ENCODE measurements at places on chromosomes 3 and 15. TPM values are rescaled to one million over a fixed set of nuclear protein-coding genes. Genes with fewer than 3 reads are reported as not detected.

DNA sequence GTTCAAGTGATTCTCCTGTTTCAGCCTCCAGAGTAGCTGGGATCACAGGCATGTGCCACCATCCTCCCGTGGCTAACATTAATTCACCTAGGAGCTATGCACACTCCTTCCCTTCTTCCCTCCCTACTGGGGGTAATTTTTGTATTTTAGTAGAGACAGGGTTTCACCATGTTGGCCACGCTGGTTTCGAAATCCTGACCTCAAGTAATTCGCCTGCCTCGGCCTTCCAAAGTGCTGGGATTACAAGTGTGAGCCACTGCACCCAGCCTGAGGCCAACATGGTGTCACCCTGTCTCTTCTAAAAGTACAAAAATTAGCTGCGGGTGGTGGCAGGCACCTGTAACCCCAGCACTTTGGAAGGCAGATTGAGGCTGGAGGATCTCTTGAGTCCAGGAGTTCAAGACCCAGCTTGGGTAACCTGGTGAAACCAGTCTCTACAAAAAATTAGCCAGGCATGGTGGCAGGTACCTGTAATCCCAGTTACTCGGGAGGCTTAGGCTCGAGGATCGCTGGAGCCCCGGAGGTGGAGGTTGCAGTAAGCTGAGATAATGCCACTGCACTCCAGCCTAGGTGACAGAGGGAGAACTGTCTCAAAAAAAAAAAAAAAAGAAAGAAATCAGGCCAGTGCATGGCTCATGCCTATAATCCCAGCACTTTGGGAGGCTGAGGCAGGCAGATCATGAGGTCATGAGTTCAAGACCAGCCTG lies 6.1 kb downstream of the RNU5B-1 start:
- DNase-seq = no peak
- no peaks in the 10 kb centered on the region for H3K27me3 ChIP-seq
- H3K4me3 ChIP-seq = no peak overlapping the region
- H3K27ac ChIP-seq = no peak overlapping the region
- H3K4me1 ChIP-seq = peaks cover 2% of the 10 kb centered on the region

DNA sequence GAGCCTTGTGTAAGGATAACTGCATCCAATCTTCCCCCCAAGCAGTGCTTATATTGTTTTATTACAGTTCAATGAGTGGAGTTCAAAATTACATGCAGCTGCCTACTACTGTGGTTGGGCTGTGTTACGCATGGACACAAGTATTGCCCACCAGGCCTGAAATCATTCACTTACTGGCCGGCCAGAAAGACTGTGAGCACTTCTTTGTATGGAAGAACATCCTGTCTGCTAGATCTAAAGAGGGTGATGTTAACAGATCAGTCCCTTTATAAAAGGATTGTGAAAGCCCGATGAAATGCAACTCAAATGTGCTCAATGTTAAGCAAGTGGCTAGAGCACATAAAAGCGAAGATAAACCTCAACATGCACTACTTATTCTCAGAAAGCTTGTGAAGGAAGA lies 132.5 kb downstream of the FOXP1 start:
- DNase-seq = no peak
- H3K27ac ChIP-seq = no peak overlapping the region
- no peaks in the 10 kb centered on the region for H3K27me3 ChIP-seq
- no peak overlapping the region for H3K4me3 ChIP-seq

DNA sequence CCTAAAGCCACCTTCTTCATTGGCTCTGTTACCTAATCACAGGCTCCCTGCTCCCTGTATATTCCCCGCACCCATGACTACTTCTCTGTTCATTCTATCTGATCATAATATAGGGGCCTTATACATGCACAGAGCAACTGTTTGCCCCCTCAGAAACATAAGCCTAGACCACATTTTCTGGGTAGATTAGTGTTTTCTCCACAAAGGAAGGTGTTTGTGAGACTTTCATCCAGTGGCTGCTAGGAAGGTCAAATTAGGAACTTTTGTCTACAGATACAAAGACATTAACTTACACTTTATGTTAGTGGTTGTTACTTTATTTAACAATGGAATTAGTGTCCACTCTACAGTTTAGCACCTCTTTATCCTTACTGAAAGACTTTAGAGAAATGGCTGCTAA lies 174.9 kb downstream of the GHSR start:
- H3K4me3 ChIP-seq = no peak overlapping the region
- DNase-seq = no peak
- H3K27ac ChIP-seq = peak overlapping the region; percentile 46
- peaks cover 4% of the 10 kb centered on the region for H3K4me1 ChIP-seq
- no peaks in the 10 kb centered on the region for H3K27me3 ChIP-seq

GRCh38 chr3:11606090-11606784 lies 37.5 kb downstream of the VGLL4 start:
- peaks cover 65% of the 10 kb centered on the region for H3K4me1 ChIP-seq
- H3K27ac ChIP-seq = no peak overlapping the region
- DNase-seq = no peak
- no peaks in the 10 kb centered on the region for H3K36me3 ChIP-seq

GRCh38 chr3:23459889-23460546 lies 256.9 kb downstream of the UBE2E2 start:
- H3K27me3 ChIP-seq = no peaks in the 10 kb centered on the region
- H3K4me1 ChIP-seq = no peaks in the 10 kb centered on the region
- H3K36me3 ChIP-seq = no peaks in the 10 kb centered on the region
- no peak overlapping the region for H3K27ac ChIP-seq
- H3K4me3 ChIP-seq = no peak overlapping the region
- no peak for DNase-seq

DNA sequence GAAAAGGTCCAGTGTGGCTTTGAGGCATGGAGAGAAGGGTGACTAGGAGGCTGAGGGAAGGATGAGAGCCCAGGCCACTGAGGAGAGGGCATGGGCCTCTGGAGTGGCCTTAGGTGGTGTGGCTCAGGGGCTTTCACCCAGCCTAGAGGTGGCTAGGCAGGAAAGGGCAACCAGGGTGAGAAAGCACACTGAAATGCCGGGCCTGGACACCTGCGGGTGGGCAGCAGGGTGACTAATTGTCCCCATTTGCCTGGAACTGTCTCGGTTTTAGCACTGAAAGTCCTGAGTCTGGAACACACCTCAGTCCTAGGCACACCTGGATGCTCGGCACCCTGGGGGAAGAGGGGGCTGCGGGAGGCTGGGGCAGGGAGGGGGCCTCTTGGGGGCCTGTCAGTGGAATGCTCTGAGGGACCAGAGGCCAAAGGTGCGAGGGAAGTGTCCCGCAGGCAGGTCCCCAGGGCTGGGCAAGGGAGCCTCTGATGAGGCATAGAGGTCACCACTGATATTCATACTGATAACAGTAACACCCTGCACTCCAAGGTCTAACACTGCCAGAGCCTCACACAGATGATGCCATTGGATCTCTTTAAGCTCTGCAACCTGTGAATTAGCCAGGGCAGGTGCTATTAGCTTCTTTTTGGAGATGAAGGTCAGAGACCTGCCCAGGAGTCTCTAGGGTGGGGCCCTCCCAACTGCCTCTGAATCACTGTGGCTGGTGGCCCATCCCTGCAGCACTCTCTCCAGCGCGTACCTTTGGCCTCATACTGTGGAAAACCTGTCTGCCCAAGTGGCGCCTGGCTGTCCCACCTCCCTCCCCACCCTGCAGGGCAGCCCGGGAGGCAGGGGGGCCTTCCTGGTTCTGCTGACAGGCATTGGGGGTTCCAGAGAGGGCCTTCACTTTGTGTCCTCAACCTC lies 3.0 kb upstream of the PHGR1 start:
- DNase-seq = peak; percentile 75
- peaks cover 48% of the 10 kb centered on the region for H3K4me1 ChIP-seq
- peak overlapping the region; percentile 97 for H3K27ac ChIP-seq

GRCh38 chr3:141375381-141376301 lies 7.3 kb downstream of the ZBTB38 start:
- no peak for DNase-seq
- no peaks in the 10 kb centered on the region for H3K36me3 ChIP-seq
- H3K27ac ChIP-seq = no peak overlapping the region
- no peak overlapping the region for H3K4me3 ChIP-seq
- no peaks in the 10 kb centered on the region for H3K27me3 ChIP-seq

DNA sequence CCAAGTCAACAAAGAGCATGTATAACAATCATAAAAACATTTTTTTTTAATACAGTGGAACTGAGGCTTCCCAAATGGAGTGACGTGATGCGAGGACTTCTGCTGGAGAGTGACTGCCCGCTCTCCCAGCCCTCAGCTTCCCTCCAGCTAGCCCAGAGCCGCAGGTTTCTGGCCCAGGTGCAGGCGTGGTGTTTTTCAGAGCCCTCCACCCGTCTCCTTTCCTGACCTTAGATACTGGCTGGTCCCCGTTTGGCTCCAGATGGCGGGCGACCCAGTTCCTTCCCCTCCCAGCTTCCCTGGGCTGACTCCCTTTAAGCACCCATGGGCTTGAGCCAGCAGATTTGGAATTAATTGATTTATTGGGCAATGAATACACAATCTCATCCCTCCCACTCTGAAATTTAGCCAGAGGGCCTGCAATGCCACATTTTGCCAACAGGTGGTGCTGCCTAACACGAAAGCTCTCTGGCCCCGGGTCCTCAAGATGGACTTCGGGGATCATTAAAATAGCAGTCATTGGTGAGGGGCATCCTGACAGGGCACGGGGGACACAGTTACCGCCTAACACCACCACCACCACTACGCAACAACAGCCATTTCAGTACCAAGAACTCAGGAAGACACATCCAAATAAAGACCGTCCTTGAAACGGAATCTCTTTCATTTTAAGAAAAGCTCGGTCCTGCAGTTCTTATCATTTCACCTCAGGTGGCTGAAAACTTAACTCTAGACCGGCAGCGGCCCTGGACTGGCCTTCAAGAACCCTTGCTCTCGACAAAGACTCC lies 47.5 kb upstream of the MUC4 start:
- no peaks in the 10 kb centered on the region for H3K36me3 ChIP-seq
- DNase-seq = peak; percentile 75
- no peak overlapping the region for H3K4me3 ChIP-seq
- H3K27ac ChIP-seq = no peak overlapping the region
- no peaks in the 10 kb centered on the region for H3K27me3 ChIP-seq
- H3K4me1 ChIP-seq = peaks cover 5% of the 10 kb centered on the region

DNA sequence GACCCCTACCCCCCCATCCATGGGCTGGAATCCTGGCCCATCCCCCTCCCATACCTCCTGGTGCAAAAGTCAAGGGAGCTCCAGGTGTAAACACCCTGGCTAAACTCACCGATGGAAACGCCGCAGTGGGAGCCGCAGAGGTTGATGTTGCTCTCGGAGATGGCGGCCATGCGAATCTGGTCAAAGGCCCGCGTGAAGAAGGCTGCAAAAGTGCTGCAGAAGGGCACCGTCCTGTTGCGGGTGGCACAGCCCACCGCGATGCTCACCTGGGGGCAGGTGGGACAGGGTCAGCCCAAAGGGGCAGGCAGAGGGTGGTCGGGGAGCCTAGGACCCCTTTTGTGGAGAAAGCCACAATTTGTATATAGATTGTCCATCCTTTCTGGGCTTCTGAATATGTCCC lies 26.7 kb downstream of the TKT start:
- DNase-seq = no peak
- no peak overlapping the region for H3K4me3 ChIP-seq
- H3K27me3 ChIP-seq = no peaks in the 10 kb centered on the region

DNA sequence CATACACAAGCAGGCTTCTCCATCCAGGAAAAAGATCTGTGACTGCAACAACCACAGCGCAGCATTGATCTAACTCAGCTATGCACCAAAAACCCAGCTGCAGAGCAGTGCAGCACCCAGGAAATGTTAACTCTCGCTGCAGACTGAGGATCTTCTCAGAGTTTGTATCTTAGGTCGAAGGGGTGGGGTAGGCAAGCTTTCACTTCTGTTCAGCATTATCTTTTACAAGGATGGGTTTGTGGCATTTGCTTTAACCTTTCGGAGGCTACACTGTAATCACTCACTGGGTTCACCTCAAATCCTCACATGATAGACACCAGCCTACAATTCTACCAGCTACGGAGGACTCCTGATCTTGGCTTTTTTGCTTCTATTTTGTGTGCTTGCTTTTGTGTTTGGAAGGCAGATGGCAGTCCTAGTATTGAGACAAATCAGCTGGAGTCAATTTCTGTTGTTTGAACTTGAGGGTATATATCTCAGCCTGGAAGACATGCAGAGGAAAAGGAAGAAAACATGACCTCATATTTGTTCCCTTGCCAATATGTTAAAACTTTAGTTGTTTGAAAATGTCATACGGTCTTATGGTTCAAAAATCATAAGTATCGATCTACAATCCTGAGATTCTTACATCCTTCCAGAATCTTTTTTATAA lies 25.2 kb downstream of the LRRK1 start:
- no peaks in the 10 kb centered on the region for H3K4me1 ChIP-seq
- H3K36me3 ChIP-seq = no peaks in the 10 kb centered on the region
- H3K27me3 ChIP-seq = no peaks in the 10 kb centered on the region
- no peak for DNase-seq

DNA sequence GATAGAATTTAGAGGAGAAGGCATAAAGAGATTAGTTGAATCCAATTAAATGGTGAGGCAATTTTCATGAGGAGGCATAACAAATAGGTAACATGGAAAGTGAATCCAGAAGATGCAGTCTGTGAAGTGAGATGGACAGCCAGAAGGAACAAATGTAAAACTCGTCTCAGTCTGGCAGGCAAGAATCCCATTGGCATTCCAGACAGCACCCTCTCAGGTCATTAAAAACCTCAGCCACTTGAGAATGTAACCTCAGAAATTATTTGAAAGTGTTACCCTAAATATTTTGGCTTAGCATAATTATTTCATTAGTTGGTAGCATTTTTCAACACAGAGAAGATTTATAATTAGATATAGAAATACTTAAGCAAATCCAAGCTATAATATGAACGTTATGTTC lies 342.3 kb downstream of the LRRC3B start:
- H3K36me3 ChIP-seq = no peaks in the 10 kb centered on the region
- H3K27ac ChIP-seq = no peak overlapping the region
- H3K27me3 ChIP-seq = no peaks in the 10 kb centered on the region

GRCh38 chr3:138042043-138042442 lies 32.1 kb downstream of the CLDN18 start:
- no peak overlapping the region for H3K27ac ChIP-seq
- H3K4me3 ChIP-seq = no peak overlapping the region
- H3K4me1 ChIP-seq = no peaks in the 10 kb centered on the region
- H3K27me3 ChIP-seq = no peaks in the 10 kb centered on the region

DNA sequence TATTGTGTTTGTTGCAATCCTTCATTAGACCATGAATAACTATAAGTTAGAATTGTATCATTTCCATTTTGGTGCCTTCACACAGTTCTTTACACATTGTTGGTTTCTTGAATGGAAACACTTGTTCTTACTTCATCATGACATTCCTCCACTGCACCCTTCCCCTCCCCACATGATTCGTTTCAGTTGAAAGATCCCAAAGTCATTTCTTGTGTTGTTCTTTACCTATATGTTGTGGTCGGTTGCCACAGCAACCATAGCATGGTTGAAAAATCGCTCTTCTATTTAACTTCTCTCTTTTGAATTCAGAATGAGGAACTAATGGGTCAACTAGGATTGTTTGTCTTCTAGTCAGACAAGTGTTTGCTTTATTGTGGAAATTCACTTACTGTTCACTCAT lies 103.3 kb downstream of the IL1RAP start:
- peaks cover 8% of the 10 kb centered on the region for H3K4me1 ChIP-seq
- H3K36me3 ChIP-seq = no peaks in the 10 kb centered on the region
- H3K27ac ChIP-seq = peak overlapping the region; percentile 7

REC114 gene
- polyA plus RNA-seq = not detected

TMOD2 gene
- 1.0 TPM for polyA plus RNA-seq
